ENCODE measurements at places on chromosomes 2 and 18.
A peak's percentile ranks its signal among the peaks of the same experiment; 100 is the strongest.

- no peak for DNase-seq
These were observed 118.8 kb upstream of the PDE1A start for GRCh38 chr2:182545420-182546167.

GRCh38 chr2:26805241-26805676 is 19.4 kb downstream of the CENPA start:
- DNase-seq, result no peak

DNA sequence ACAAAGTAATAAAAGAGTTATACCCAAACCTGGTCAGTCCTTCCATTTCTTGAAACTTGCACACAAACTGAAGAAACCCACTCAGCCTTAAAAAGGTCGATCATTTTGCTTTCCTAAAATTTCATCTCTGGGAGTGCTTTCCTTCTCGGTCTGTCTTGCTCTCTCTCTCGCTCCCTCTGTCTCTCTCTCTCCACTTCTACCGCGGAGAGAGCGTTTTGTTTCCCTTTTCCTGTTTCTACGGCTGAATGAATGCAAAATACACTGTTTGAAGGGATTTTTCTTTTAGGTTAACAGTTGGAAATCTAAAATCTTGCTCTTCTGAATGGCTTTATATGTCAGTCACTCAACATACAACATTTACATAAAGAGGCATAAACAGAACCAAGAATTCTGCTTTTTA is 424.2 kb downstream of the TGIF1 start:
- peak; percentile 49 for DNase-seq

DNA sequence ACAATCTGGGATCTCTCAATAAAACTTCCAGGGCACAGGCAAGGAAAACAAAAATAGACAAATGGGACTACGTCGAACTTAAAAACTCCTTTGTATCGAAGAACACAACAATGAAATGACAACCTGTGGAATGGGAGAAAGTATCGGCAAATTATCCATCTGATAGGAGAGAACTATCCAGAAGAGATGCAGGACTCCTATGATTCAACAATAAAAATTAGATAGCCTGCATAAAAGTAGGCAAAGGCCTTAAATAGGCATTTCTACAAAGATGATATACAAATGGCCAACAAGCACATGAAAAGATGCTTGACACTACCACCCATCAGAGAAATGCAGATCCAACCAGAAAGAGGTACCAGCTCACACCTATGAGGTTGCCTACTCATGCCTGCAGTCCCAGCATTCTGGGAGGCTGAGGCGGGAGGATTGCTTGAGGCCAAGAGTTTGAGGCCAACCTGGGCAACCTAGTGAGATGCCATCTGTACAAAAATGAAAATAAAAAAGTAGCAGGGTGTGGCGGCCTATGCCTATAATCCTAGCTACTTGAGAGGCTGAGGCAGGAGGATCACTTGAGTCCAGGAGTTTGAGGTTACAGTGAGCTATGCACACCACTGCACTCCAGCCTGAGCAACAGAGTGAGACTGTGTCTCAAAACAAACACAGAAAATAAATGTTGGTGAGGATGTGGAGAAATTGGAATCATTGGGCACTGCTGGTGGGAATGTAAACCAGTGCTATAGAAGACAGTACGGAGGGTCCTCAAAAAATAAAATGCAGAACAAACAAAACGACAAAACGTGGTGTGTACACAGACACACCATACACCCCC is 21.6 kb downstream of the TWIST2 start:
- DNase-seq, result no peak

DNA sequence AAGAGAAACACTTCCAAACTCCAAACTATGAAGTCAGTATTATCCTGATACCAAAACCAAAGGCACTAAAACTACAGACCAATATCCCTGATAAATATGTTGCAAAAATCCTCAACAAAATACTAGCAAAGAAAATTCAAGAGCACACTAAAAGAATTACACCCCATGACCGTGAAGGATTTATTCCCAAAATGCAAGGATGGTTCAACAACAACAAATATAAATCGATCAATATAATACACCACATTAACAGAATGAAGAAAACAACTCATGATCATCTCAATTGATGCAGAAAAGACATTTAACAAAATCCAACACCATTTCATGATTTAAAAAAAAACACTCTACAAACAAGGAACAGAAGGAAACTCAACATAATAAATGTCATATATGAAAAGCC is 50.5 kb downstream of the IWS1 start:
- no peak for DNase-seq

GRCh38 chr2:20578895-20579825 is 71.7 kb downstream of the HS1BP3 start:
- DNase-seq, result no peak

DNA sequence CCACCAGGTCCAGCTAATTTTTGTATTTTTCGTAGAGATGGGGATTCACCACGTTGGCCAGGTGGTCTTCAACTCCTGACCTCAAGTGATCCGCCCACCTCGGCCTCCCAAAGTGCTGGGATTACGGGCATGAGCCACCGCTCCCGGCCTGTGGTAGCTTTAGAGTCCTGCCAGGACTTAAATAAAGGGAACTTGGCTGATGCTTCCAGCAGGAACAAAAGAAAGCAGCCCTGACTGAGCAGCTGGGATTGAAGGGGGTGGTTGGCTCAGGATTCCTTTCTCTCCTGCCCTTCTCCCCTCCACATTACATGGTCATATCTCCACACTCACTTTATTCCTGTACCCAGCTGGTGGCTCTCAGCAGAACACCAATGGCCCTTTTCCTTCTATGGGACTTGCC is 20.0 kb downstream of the EFHD1 start:
- DNase-seq, result no peak

DNA sequence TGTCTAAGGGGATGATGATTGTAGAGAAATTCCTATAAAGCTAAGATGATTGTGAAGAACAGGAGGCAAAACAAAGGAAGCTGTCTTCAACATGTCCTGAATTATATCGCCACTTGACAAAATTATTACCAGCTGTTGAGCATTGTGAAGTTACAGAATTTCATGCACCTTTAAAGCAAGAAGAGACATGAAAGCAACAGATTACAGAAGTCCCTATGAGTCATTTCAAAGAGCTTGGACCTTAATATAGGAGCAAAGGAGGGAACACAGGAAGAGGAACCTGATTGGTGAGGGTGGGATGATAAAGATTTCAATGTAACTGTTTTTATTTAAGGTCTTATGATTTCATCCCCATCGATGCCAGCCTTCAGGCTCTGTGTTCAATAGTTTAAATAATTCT is 526.9 kb upstream of the HNMT start:
- DNase-seq, result peak; percentile 9

- DNase-seq, result no peak
These were observed 552.0 kb upstream of the NRP2 start for GRCh38 chr2:205130111-205130829.

DNA sequence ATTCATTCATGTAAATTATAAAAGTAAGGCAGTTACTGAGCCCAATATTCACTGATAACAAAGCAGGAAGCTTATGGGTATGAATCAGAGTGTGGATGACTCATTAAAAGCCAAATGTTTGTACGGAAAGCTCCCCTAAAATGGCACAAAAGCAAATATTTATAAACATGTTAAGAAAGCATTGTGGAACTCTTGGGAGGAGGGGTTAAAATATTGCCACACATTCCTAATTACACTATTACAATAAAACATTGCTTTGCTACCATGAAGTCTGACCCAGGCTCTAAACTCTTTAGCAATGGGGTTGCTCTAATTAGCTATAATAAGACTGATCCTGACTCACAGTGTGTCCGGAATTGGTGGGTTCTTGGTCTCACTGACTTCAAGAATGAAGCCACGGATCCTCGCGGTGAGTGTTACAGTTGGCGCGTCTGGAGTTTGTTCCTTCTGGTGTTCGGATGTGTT is 110.9 kb downstream of the NAB1 start:
- DNase-seq, result no peak

GRCh38 chr18:52339891-52340371 is at the start of gene DCC:
Gene DCC (plus strand): TSS chr18:52340197. CDS start chr18:52340788, 591 bp downstream.
- DNase-seq, result peak; percentile 94

Measured in NCI-H524 (cell line).